Activated T-helper 1 cell treated with anti-CD3 and anti-CD28 coated beads, Interleukin-12 subunit alpha, Interleukin-12 subunit beta, Interleukin-2, Interleukin-4 antibody, amounts not matched to agents 30 ng/mL and 10 ng/mL and 1 ng/mL, durations not matched to agents 14 hours and 24 hours and 36 hours (primary cell): ENCODE measurements at places on chromosomes 16 and 17. TPM values are rescaled to one million over a fixed set of nuclear protein-coding genes. Genes with fewer than 3 reads are reported as not detected.
A peak's percentile ranks its signal among the peaks of the same experiment; 100 is the strongest.

- no peaks in the 10 kb centered on the region for H3K36me3 ChIP-seq
- H3K27me3 ChIP-seq, result peaks cover 2% of the 10 kb centered on the region
- H3K27ac ChIP-seq, result no peak overlapping the region
- H3K4me1 ChIP-seq, result peaks cover 5% of the 10 kb centered on the region
- no peak overlapping the region for H3K4me3 ChIP-seq
These were observed 140.3 kb upstream of the TBX2 start for GRCh38 chr17:61259360-61259759.

The CD300H gene
- total RNA-seq, result not detected in 2 replicates

- no peaks in the 10 kb centered on the region for H3K27me3 ChIP-seq
- no peak overlapping the region for H3K4me3 ChIP-seq
- peaks cover 59% of the 10 kb centered on the region for H3K36me3 ChIP-seq
These were observed 18.9 kb downstream of the OGFOD1 start for GRCh38 chr16:56470232-56470631.

GRCh38 chr16:30004424-30004776, 6.4 kb downstream of the DOC2A start:
- H3K27ac ChIP-seq, result no peak overlapping the region
- H3K36me3 ChIP-seq, result peaks cover 20% of the 10 kb centered on the region
- H3K27me3 ChIP-seq, result peaks cover 9% of the 10 kb centered on the region

The RNF157 gene
- 50.4 and 51.7 TPM in 2 replicates for total RNA-seq

GRCh38 chr17:56597495-56597990, 4.0 kb downstream of the NOG start:
- H3K4me1 ChIP-seq, result peaks cover 38% of the 10 kb centered on the region
- no peak for DNase-seq
- H3K27me3 ChIP-seq, result peaks cover 38% of the 10 kb centered on the region
- H3K4me3 ChIP-seq, result no peak overlapping the region
- H3K27ac ChIP-seq, result no peak overlapping the region
- peaks cover 5% of the 10 kb centered on the region for H3K36me3 ChIP-seq

The ABCC11 gene
- total RNA-seq, result not detected in 2 replicates

The CSH1 gene
- total RNA-seq, result not detected in 2 replicates

The SLFN14 gene
- total RNA-seq, result 0.05 and 0.10 TPM in 2 replicates

- peak within 1 kb of the TSS; percentile 90 for H3K27ac ChIP-seq
- H3K36me3 ChIP-seq, result peaks cover 5% of the 10 kb centered on the region
- DNase-seq, result peak; percentile 89
- H3K4me3 ChIP-seq, result peak within 1 kb of the TSS; percentile 88
- peaks cover 29% of the 10 kb centered on the region for H3K4me1 ChIP-seq
These were observed at the start of gene RDM1 for GRCh38 chr17:35930211-35931065. TSS of gene RDM1 (minus strand) at chr17:35930773. CDS start at chr17:35930727, 46 bp downstream.

DNA sequence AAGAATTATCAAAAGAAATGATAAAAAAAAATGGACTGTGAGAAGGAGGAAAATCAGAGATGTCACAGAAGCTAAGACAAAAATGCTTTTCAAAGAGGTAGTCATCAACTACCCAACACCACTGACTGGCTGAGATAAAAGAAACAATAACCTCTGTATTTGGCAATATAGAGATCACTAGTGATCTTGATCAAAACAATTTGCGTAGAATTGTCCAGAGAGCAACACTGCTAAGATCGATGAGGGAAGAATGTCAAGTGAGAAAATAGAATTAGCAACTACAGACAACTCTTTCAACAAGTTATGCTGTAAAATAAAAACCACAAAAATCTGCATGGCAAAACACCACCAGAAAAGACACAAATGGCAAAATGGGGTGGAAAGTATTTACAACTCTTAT, 66.0 kb downstream of the BRIP1 start:
- H3K4me3 ChIP-seq, result no peak overlapping the region
- no peaks in the 10 kb centered on the region for H3K27me3 ChIP-seq
- H3K27ac ChIP-seq, result no peak overlapping the region

The TBC1D3I gene
- 0.36 and 1.7 TPM in 2 replicates for total RNA-seq

DNA sequence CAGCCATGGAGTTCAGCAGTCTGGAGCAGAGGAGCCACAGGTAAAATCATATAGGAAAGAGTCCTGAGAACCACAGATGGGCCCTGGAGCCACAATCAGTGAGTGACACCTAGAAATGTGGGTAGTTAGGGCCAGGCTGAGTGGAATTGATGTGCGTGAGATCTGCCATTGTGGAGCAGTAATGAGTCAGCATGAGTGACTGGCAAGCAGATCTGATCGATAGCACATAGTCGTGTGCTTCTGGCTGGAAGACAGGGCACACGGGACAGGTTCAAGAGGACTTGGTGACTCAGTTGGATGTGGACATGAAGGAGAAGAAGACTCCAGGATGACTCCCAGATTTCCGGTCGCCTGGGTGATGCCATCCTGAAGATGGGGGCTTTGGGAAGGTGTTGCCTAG, 12.3 kb downstream of the ADORA2B start:
- peaks cover 2% of the 10 kb centered on the region for H3K36me3 ChIP-seq
- H3K27ac ChIP-seq, result peak overlapping the region; percentile 26
- peak; percentile 8 for DNase-seq
